ENCODE measurements at places on chromosomes 11 and 22. TPM values are rescaled to one million over a fixed set of nuclear protein-coding genes. Genes with fewer than 3 reads are reported as not detected.

DNA sequence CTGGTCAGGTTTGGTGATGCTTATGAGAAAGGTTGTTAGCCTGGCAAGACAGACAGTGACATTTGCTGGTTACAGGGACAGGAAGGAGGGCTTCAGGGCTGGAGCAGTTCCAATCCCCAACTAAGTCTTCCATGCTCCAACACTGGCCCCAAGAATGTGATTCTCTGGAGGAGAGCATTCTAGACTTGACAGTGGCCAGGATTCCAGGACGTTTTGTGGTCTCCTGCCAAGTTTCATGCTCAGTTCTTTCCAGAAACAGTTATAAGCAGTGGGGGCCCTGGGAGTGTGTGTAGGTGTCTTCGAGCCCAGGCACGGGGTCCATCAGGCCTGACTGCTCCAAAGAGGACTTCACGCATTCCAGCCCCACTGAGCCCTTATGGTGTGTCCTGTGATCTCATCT lies 8.9 kb upstream of the GRK3 start:
- DNase-seq: no peak

DNA sequence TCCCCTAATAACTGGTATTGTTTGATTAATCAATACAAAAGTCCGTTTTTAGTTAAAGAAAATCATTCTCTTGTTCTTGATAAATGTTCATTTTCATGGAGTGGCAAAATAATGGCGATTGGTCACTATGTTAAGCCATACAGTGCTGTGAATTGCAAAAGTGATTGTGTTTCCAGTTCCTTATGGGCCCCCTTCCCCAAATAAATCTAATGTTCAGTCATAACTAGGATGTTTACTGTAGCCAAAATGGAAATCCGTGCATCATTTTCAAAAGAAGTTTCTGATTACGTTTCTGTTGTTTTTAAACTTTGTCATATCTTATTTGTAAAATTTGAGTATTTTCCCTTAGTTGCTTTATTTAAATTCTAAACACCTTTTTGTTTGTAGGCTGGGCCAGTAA lies 845 bp downstream of the RBM7 start:
- DNase-seq: no peak

DNA sequence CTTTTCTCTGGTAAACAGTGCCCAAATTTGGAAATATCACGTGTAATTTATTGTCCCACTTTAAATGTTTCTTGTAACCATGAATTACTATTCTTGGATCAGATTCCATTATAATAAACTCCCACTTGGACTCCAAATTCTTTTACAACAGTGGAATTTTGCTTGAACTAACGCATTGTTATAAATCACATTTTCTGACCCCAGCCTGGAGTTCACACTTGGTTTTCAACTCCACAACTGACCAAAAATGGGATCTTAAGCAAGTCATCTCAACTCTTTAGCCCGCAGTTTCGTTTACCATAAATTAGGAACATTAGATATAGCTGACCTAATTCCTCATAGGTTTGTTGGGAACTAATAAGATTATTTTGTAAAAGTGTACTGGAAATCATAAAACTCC lies 336.8 kb upstream of the NCAM1 start:
- no peak for DNase-seq

DNA sequence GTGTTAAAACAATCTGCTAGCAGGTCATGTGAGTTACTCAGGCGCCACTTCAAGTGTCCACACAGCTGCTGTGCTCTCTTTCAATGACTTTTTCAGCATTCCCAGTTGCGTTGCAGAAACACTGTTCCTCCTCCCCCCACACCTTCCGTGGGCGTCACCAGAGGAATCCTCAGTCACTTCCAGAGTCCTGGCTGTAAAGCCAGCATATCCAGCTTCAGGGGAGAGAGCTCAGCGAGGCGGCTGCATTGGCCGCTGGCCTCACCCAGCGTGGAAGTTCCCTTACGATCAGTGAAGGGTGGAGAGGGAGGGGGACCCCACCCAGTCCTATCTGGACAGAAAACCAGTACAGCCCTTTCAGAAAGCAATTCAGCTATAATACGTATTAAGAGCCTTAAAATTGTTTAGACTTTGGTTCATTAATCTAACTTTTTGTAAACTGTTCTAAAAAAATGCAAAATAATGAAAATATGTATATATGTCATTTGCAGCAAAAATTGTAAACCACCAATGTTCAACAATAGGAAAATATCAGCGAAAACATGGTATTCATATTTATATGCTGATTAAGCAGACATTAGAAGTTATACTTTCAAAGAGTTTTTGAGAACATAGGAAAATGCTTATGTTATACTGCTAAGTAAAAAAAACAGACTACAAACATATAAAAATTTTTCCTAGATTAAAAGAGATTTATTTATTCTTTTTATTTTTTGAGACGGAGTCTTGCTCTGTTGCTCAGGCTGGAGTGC lies 2.8 kb upstream of the ANO9 start:
- DNase-seq: no peak

- DNase-seq: no peak
Measured at GRCh38 chr11:72950685-72951084, 136.5 kb downstream of the ATG16L2 start.

GRCh38 chr11:1766719-1767398 lies 3.1 kb upstream of the CTSD start:
- no peak for DNase-seq

DNA sequence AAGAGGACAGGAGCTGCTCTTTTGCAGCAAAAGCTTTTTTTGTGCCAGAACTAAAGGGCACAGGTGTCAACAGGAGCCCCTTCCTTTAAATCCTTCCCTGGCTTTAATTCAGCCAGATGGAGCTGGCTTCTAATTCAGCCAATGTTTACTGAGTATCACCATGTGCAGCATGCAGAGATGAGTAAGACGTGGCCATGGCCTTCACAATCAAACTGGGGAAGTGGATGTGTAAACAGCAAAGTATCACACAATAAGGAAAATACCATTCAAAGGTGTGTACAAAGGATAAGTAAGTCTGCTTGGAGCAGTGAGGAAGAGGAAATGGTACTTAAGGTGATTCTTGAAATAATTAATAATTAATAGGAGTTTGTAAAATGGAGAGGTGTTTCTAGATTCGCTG lies 243.4 kb downstream of the NXPE2 start:
- no peak for DNase-seq

- no peak for DNase-seq
Measured at GRCh38 chr11:61549662-61550568, 31.0 kb downstream of the SYT7 start.

GRCh38 chr11:120499088-120499487 lies 12.5 kb upstream of the GRIK4 start:
- DNase-seq: no peak

DNA sequence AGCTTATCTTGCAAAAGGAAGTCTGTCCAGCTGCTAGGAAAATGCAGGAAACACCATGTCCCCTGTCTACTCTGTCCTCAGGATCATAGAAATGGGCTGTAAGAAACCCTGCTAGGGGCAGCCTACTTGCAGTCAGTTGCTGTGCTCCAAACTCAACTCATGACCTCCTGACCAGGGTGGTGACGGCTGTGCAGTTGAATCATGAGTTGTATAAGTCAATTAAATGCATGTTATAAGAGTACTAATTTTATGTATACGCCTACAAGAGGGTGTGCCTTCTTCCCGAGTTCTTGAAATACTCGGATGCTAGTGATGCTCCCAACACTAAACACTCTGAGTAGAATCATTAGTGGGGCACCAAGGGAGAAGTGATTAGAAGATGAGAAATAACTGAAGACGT lies 776.4 kb downstream of the OPCML start:
- no peak for DNase-seq

DNA sequence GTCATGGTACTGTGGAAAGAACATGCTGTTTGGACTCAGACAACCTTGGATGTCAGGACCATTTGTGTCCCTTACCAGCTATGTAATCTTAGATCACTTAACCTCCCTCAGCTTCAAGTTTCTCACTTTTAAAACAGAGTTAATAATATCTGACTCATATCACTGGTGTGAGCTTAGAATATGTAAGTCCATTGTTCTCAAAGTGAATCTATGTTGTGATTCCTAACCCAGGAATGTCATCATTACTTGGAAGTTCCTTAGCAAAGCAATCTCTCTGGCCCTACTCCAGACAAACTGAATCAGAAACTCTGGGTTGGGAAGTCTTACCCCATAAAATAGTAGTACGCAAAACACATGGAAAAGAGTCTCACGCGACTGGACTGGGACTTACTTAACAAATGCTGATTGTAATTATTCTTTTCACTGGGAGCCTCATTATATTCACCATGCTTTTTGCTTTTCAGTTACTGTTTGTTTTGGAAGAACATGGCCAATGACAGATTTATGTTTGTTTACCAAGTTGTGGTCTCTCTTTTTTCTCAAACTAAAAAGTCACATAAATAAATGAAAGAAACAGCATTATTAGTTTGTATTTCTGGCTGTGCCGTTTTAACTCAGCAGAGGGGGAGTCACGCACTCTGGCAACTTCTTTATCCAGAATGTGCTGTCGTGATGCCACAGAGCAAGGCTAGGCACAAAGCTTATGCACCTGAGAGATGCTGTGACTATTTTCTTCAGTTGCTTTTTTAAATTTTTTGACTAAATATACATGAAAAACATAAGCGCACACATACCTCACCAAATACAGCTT lies 217.7 kb upstream of the CTSC start:
- DNase-seq: no peak

- DNase-seq: no peak
Measured at GRCh38 chr11:77444261-77444660, 29.6 kb downstream of the PAK1 start.

GRCh38 chr11:109984634-109985289 lies 108.4 kb upstream of the ZC3H12C start:
- DNase-seq: no peak

- no peak for DNase-seq
Measured at GRCh38 chr11:5865826-5866225, 8.3 kb upstream of the OR52E8 start.

GRCh38 chr11:47123094-47123493 lies 53.6 kb downstream of the ARFGAP2 start:
- no peak for DNase-seq

- DNase-seq: no peak
Measured at GRCh38 chr11:71998649-71999310, at the start of gene IL18BP. TSS of gene IL18BP (plus strand) at chr11:71998909. CDS start at chr11:71999985, 1,076 bp downstream.

DNA sequence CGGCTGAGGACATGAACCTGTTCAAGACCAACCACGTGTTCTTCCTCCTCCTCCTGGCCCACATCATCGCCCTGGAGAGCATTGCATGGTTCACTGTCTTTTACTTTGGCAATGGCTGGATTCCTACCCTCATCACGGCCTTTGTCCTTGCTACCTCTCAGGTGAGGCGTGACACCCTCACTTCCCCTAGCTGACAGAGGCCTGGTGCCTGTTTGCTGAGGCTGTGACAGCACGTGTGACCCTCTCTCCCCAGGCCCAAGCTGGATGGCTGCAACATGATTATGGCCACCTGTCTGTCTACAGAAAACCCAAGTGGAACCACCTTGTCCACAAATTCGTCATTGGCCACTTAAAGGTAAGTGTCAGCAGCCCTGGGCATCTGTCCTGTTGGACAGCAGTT lies 12.3 kb downstream of the FADS2 start:
- DNase-seq: no peak

DNA sequence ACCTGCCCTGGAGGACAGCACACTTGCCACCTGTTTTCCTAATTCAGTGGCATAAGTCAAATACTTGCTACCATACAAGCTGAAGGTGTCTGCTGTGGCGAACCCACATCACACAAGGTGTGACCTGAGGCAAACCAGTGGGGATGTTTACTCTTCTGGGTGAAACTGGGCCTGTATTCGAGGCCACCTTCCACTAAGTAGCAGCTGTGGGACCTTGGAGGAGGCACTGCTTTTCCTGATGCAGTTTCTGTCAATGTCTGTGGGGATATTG lies 927.4 kb downstream of the BRD1 start:
- DNase-seq: peak; percentile 49

GRCh38 chr11:68828957-68829356 lies 12.8 kb downstream of the CPT1A start:
- no peak for DNase-seq

- DNase-seq: peak; percentile 64
Measured at GRCh38 chr22:19674129-19674928, 40.0 kb upstream of the SEPTIN5 start.

The GLYAT gene
- not detected for total RNA-seq

The TRIM51 gene
- total RNA-seq: not detected

The CHRM1 gene
- not detected for total RNA-seq

The ART1 gene
- not detected for total RNA-seq

The TPP1 gene
- total RNA-seq: 77.3 TPM

The GPHA2 gene
- total RNA-seq: not detected

The EP300 gene
- 99.9 TPM for total RNA-seq

The IPO7 gene
- 64.8 TPM for total RNA-seq

The ASPHD2 gene
- total RNA-seq: 2.2 TPM

The XNDC1N gene
- 1.7 TPM for total RNA-seq

The PGA5 gene
- not detected for total RNA-seq

The DESI1 gene
- 20.6 TPM for total RNA-seq

The NXPE1 gene
- total RNA-seq: not detected

The PKDREJ gene
- total RNA-seq: not detected

The POGLUT3 gene
- 24.8 TPM for total RNA-seq
